ENCODE measurements at places on chromosomes 12 and 14.

DNA sequence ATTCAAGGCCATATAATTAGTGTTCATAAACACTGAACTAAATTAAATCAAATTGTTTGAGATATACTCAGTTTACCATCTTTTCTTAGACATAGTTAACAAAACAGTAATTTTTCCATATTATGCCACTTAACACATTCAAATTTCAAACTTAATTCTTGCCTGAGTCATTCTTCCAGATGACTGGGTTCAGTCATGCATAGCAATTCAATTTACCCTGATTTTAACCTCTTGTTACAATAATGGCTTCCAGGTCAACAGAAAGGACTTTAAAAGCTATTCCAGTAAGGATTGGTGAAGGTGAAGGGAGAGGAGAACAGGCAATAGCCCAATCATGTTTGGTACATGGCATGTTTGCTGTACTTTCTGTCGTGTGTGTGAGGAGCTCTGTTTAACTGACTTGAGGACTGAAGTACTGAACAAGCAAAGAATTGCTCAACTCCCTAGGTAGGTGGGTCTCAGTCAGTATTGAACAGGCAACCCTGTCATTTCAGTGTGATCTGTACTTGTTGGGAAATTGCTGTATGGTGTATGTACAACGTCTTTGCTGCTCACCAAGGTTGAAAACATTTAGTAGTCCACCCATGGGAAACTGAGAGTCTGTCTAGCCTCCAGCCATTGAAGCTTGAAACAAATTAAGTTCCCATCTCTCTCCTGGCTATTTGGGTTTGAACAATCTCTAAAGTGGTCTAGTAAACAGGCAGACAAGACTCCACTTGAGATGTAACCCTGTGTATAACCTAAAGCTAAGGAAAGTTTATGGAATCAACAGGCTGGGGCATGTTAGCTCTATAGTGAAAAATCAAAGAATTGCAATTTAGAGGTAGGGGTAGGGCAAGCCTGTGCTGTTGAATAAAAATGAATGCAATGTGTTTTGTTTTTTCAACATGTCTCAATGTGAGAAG lies 327.2 kb downstream of the BTG1 start:
- DNase-seq, result no peak

- DNase-seq, result no peak
These were observed 14.9 kb downstream of the EML1 start for GRCh38 chr14:99808154-99808505.

DNA sequence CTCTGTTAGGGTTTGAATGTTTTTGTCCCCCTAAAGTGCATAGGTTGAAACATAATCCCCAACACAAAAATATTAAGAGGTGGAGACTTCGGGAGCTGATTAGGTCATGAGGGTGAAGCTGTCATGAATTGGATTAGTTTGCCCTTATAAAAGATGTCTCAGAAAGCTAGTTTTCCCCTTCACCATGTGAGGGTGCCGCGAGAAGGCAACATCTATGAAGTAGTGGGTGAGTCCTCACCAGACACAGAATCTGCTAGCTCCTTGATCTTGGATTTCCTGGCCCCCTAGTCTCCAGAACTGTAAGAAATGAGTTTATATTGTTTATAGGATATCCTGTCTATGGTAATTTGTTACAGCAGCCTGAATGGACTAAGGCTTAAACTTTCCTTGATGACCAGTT lies 301.5 kb upstream of the ATP2B1 start:
- DNase-seq, result no peak

GRCh38 chr12:112049351-112049750 lies 36.1 kb downstream of the ERP29 start:
- DNase-seq, result no peak

DNA sequence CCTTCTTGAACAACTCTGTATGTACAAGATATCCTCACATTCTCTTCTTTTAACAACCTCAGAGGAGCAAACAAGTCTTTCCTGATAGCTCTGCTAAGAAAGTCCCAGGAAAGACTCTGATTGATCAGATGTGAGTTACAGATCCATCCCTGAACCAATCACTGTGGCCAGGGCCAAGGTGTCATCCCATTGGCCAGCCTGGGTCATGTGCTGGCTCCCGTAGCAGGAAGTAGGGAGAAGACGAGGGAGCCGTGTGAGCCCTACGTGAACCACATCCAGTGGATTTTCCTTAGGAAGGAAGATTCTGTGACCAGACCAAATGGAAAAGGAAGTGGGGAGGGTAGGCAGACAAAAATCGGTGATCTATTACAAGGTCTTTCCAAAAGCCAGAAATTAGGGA lies 5.6 kb downstream of the P2RX7 start:
- DNase-seq, result no peak

DNA sequence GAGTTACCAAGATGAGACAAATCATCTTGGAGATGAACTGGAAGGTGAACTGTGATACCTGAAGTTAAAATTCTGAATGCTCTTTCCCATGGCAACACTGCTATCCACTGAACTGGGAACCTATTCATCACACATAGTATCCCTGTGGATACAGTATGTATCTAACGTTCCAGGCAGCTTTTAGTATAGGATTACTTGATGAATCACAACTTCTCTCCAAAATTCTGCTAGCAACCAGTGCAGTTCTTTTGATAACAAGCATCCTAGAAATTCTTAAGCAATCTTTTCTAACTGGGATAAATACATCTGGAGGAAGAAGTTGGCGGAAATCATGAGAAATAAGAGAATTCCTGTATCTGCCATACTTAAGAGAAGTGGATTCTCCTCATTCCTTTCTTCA lies 66.4 kb downstream of the PAWR start:
- no peak for DNase-seq

- DNase-seq, result no peak
These were observed 9.0 kb downstream of the DYNC1H1 start for GRCh38 chr14:101973356-101973755.

GRCh38 chr14:72577521-72577920 lies 316.4 kb downstream of the DPF3 start:
- DNase-seq, result no peak

GRCh38 chr14:28057359-28058296 lies 709.0 kb upstream of the FOXG1 start:
- DNase-seq, result no peak

DNA sequence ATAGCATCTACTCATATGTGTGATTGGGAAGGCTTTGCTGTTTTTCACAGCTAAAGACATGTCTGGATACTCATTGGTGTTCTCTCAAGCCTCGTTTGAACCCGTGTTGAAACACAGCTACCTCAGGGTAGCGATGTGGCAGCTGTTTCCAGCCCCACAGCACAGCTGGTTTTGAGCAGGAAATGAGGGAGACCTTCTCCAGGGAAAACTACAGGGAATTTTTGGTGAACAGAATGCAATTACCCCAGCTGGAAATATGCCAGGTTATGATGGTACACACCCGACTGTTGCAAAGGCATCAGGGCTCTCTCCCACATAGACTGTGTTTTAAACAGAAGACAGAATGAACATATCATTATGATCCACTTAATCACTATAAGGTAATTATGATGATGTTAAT lies 828.9 kb downstream of the VRK1 start:
- DNase-seq, result no peak

DNA sequence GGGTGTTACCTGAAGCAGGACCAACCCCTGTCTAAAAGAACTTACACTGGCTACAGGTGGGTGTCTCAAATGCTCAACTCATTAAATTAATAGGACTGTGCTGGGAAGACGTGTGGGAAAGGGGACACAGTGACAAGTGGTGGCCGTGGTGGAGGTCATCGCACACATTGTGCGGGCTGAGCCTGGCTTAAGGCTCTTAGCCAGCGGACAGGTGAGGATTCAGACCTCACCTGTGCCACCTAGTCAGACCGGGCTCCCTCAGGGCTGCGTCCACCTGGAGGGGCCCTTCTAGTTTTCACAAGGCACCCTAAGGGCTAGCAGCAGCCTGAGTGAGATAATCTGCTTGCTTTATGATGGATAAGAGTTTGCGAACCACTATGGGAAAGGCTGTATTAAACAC lies 125.2 kb upstream of the FKBP4 start:
- no peak for DNase-seq

- no peak for DNase-seq
These were observed 79.7 kb upstream of the FBRSL1 start for GRCh38 chr12:132410296-132410625.

DNA sequence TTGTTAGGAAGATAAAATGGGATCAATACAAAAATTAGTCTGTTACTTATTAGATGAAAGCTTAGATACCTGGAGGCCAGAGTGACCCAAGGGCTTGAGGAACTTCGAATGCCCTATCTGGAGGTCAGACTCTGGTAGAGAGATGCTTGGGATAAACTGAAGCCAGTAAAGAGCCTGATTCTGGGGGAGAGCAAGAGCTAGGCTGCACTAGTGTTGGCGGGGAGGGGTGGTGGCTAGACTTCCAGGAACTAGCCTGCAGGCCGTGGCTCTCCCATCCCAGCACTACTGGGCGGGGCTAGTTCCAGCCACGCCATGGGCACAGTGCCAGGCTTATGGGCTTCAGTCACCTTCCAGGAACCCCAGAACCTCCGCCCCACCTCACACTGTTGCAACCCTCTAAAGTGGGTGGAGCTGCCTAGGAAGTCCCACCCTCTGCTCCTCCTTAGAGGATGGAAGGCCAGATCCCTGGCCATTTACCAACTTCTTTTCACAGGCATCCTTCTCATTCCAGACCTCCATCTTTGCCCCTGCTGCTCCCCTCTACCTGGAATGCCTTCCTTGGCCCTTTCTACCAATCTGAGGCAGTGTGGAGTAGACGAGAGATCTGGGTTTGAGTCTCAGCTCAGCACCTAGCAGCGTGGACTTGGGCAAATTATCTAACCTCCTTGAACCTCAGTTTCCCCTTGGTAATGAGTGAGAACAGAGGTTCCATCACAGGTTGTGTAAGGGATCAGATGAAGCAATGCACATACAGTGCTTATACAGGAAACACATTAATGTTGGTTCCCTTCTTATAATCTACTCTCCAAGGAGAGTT lies 6.3 kb upstream of the NFE2 start:
- DNase-seq, result no peak

- no peak for DNase-seq
These were observed 102.7 kb downstream of the BTG1 start for GRCh38 chr12:92042791-92043531.

DNA sequence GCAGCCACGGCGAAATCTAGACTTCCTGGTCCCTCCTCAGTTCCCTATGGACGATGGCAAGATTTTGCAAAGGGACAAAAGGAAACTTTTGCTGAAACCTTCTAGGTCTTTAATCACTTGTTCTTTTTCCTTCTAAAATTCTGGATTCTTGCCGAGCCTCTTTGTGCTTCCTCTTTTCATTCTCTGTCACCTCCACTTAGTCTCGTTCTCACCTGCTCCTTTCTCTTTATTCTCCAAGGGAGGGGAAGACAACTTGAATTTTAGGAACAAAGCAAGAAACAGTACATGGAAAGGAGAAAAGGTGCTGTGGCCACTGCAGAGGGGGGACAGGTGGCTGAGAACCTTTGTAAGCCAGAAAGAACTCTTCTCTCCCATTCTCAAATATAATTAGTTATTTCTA lies 194.8 kb downstream of the CACNA1C start:
- DNase-seq, result no peak

DNA sequence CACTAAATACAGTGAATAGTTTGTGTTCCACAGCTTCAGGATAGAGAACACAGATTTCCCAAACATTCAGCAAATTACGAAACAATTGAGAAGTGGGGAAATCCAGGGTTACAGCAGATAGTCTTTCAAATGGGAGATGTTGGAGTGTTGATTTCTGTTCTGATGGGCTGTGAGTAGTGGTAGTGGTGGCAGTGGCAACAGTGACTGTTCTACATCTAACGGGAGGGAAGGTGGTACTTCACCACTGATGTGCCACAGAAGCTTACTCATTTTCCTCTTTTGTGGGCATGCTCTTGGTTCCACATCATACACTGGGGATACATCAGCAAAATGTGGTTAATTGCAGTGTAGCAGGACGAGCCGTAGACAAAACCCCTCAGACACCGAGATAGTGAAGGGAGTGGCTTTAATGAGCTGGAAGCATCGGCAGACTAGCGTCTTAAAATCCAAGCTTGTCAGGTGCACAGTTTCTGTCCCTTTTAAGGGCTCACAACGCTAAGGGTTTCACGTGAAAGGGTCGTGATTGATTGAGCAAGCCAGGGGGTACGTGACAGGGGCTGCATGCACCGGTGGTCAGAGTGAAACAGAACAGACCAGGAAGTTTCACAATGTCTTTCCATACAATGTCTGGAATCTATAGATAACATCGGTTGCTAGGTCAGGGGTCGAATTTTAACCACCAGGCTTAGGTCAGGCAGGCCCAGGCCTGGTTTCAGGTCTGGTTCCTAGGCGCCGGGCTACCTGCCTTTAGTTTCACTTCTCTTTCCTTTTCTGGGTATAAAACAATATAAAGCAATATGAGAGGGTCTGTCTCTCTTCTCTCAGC lies 330.6 kb upstream of the FBXO33 start:
- DNase-seq, result no peak

DNA sequence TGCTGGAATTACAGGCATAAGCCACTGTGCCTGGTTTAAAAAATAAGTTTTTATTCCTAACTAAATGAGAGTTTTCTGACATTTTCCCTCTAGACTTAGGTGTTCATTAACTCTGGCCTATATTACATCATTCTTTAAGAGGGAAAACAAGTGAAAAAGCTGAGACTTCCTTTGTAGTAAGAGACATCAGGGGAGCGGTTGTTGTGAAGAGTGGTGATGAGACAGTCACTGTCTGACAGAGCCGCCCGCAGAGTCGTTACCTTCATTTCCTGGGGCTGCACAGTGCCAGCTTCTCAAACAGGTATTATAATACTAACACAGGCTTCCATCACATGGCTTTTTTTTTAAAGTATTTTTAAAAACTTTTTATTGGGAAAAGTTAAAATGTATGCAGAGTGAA lies 19.7 kb upstream of the TDRD9 start:
- DNase-seq, result no peak

DNA sequence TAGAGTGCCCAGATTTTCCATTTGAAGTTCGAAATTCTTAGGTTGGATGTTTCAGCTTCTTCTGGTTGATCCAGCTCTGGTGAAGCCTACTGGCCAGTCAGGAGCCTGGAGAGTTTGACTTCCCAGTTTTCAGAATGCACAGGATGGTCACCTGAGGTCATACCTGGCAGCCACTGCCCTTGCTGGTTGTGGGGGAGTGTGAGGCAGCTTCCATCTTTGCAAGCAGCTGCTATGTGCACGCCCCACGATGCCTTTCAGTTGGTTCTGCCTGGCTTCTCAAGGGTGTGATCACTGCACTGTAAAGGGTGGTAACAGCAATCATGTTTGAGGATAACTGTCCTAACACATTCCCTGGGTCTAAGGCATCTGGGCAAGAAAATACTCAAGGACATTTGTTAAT lies 15.4 kb downstream of the CCDC92 start:
- DNase-seq, result no peak

GRCh38 chr14:106691601-106692291 lies 1165.4 kb downstream of the TMEM121 start:
- peak; percentile 87 for DNase-seq

DNA sequence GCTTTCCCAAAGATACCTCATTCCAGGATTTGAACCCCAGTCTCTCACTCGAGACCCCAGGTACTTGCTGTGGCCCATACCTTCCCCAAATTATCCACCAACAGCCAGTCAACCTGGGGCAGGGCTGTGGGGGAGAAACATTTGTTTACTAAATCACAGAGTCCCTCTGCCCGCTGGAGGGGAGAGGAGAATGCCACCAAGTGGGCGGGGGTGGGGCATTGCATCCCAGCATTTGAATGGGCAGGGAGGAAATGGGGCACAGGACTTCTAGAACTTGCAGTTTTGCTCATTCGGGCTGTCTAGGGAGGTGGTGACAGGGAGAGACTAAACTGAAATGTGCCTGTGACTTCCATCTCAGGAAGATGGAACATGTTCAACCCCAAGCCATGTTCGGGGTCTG lies 10.9 kb upstream of the SERPINA9 start:
- DNase-seq, result no peak

- no peak for DNase-seq
These were observed 126.3 kb downstream of the RALGAPA1 start for GRCh38 chr14:35682802-35683201.
